MG63 (cell line): ENCODE measurements at places on chromosomes 7 and 10.

GRCh38 chr10:44673245-44673983 is 237.7 kb upstream of the TMEM72 start:
- no peak for DNase-seq

GRCh38 chr7:122867471-122867980 is 18.7 kb downstream of the CADPS2 start:
- DNase-seq = no peak

- DNase-seq = no peak
Observed at GRCh38 chr10:88819290-88819689, 16.8 kb downstream of the LIPM start.

GRCh38 chr7:121382473-121382872 is 13.6 kb downstream of the FAM3C start:
- no peak for DNase-seq

DNA sequence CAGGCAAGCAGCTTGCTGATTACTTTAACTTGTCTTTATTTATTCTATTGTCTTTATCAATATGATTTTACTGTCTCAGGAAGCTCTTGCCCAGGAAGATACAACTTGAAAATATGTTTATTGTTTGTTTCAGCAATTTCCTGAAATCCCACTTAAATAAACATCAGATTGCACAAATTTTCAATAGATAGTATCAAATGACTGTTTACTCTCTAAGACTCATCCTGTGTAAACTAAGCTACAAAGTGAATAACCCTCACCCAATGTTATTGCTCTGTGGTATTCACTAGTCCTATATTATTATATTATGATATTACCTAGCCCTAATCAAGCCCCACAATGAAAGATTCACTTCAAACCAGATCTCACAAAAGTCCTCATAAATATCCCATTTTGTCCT is 130.4 kb upstream of the HPS1 start:
- DNase-seq = no peak

- DNase-seq = peak; percentile 51
Observed at GRCh38 chr10:122056431-122057094, 67.6 kb downstream of the TACC2 start.

DNA sequence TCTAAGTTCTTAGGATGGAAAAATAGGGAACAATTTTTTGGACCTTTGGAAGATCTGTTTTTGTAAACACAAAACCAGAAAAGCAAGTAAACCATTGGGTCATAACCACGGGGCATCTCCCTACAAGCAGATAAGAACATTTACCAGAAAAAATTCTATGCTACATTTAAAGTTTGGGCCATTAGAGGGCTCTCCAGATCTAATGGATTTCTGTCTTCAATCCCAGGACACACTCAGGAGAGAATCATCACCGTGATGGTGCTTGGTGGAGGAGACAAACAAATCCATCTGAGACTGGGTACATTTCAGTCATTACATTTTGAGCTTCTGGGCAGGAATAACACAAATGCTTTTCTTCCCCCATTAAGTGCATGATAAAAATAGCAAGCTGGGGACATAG is 178.4 kb upstream of the TARP start:
- DNase-seq = no peak
